ENCODE measurements at places on chromosomes 6 and 20.

- H3K4me3 ChIP-seq: no peak overlapping the region
- peaks cover 10% of the 10 kb centered on the region for H3K27me3 ChIP-seq
- DNase-seq: no peak
Measured at GRCh38 chr20:61719691-61720347, 345.9 kb downstream of the TAF4 start.

DNA sequence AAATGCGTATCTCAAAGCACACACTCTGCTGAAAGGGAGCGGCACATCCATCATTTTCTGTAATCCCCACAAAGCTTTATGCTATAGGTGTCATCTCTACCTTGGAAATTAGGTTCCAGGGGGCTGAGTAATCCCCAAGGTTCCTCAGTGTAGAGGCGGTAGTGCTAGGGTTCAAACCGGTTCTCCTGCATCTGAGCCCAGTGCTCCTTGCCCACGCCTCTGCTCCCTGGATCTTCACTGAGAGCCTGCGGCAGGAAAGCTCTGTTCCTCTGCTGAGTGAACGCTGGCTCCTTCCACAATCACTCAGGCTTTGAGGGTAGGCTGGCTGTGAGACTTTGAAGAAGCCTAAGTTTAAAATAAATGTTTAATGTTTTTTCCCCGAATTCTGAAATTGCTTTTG, 24.9 kb downstream of the SLC22A23 start:
- no peak overlapping the region for H3K27ac ChIP-seq
- no peak overlapping the region for H3K4me3 ChIP-seq
- no peaks in the 10 kb centered on the region for H3K27me3 ChIP-seq

- DNase-seq: no peak
- H3K4me3 ChIP-seq: peak overlapping the region; percentile 25
- H3K27ac ChIP-seq: no peak overlapping the region
- peaks cover 4% of the 10 kb centered on the region for H3K4me1 ChIP-seq
- H3K27me3 ChIP-seq: peaks cover 2% of the 10 kb centered on the region
Measured at GRCh38 chr20:38220587-38221118, 39.9 kb downstream of the KIAA1755 start.

- no peak overlapping the region for H3K4me3 ChIP-seq
- peaks cover 32% of the 10 kb centered on the region for H3K4me1 ChIP-seq
- no peaks in the 10 kb centered on the region for H3K27me3 ChIP-seq
- DNase-seq: no peak
- H3K27ac ChIP-seq: peak overlapping the region; percentile 67
- H3K36me3 ChIP-seq: no peaks in the 10 kb centered on the region
Measured at GRCh38 chr6:112150363-112150762, 63.0 kb downstream of the FAM229B start.

- no peak overlapping the region for H3K27ac ChIP-seq
- peaks cover 2% of the 10 kb centered on the region for H3K27me3 ChIP-seq
- no peaks in the 10 kb centered on the region for H3K4me1 ChIP-seq
- no peak overlapping the region for H3K4me3 ChIP-seq
Measured at GRCh38 chr6:105430685-105431084, 27.8 kb upstream of the PREP start.

- no peak overlapping the region for H3K4me3 ChIP-seq
- H3K27ac ChIP-seq: no peak overlapping the region
- H3K27me3 ChIP-seq: no peaks in the 10 kb centered on the region
- no peaks in the 10 kb centered on the region for H3K36me3 ChIP-seq
- no peak for DNase-seq
- H3K4me1 ChIP-seq: no peaks in the 10 kb centered on the region
Measured at GRCh38 chr6:108142240-108142639, 23.6 kb upstream of the NR2E1 start.

DNA sequence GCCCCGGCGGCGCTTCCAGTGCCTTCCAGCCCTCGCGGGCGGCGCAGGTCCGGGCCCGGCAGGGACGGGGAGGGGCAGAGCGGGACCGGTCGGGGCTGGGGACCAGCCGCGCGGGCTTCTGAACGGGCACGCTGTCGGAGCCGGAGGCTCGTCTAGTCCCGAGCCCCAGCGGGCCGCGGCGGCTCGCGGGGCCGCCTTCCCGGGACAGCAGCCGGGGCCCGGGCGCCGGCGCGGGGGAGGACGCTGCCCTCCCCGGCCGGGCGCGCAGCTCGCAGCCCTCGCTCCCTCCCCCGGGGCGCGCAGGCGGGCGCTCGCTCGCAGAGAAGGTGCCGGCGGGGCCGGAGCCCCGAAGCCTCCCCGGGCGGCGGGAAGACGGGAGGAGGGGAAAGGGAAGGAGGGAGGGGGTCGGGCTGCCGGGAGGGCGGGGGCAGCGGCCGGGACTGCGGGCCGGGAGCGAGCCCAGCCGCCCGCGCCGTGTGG, 696 bp upstream of the SIRPA start:
- no peaks in the 10 kb centered on the region for H3K36me3 ChIP-seq
- H3K27ac ChIP-seq: no peak overlapping the region
- peaks cover 11% of the 10 kb centered on the region for H3K27me3 ChIP-seq
- H3K4me3 ChIP-seq: no peak overlapping the region
- peaks cover 7% of the 10 kb centered on the region for H3K4me1 ChIP-seq
- peak; percentile 69 for DNase-seq

GRCh38 chr6:2771079-2771478, 5.9 kb downstream of the WRNIP1 start:
- no peaks in the 10 kb centered on the region for H3K36me3 ChIP-seq
- DNase-seq: no peak
- H3K27me3 ChIP-seq: peaks cover 4% of the 10 kb centered on the region
- peaks cover 29% of the 10 kb centered on the region for H3K4me1 ChIP-seq

DNA sequence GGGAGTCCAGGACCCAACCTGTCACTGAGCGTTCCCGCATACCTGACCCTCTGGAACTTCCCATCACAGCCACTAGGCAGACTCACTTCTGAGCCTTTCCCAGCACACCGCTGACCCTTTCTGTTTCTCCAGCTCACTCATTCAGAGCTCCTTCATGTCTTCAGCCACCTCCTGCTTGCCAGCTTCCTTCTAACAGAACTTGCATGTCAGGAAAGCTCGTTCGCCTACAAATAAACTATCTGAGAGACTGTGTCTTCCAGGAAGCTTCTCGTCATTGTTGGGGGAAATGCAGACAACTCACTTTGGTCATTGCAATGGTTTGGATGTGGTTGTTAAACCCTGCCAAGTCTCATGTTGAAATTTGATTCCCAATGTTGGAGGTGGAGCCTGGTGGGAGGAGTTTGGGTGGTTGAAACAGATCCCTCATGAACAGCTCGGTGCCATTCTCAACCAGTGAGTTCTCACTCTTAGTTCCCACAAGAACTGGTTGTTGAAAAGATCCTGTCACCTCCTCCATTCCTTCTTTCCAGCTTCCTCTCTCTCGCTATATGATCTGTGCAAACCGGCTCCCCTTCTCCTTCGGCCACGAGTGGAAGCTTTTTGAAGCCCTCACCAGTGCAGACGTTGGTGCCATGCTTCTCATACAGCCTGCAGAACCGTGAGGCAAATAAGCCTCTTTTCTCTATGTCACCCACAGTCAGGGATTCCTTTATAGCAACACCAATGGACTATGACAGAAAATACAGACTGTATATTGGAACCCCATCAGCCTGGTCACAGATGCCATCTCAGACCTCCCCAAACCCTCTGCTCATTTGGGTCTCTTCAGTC, 1.4 kb upstream of the MUC21 start:
- H3K27ac ChIP-seq: no peak overlapping the region
- no peak for DNase-seq
- H3K4me1 ChIP-seq: no peaks in the 10 kb centered on the region
- H3K4me3 ChIP-seq: no peak overlapping the region

- H3K27me3 ChIP-seq: peaks cover 11% of the 10 kb centered on the region
- DNase-seq: no peak
- H3K4me3 ChIP-seq: no peak overlapping the region
- peaks cover 10% of the 10 kb centered on the region for H3K4me1 ChIP-seq
- H3K27ac ChIP-seq: no peak overlapping the region
- H3K36me3 ChIP-seq: no peaks in the 10 kb centered on the region
Measured at GRCh38 chr6:41335943-41336342, 535 bp downstream of the NCR2 start.

- DNase-seq: no peak
- H3K27ac ChIP-seq: no peak overlapping the region
- peaks cover 5% of the 10 kb centered on the region for H3K4me1 ChIP-seq
- H3K27me3 ChIP-seq: no peaks in the 10 kb centered on the region
- no peaks in the 10 kb centered on the region for H3K36me3 ChIP-seq
Measured at GRCh38 chr6:121695329-121695728, 259.9 kb downstream of the GJA1 start.

DNA sequence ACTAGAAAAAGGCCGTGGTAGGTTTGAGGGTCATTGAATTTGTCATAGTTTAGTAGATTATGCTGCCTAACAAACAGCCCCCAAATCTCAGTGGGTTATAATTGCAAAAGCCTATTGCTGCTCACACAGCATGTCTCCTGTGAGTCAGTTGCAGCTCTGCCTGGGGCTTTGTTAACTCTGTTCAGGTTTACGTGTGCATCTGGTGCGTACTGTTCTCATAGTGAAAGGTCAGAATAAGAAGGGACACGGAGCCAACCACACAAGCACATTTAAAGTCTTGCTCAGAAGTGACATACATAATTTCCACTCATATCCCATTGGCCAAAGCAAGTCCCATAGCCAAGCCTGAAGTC, 48.1 kb upstream of the BMP2 start:
- H3K27me3 ChIP-seq: peaks cover 4% of the 10 kb centered on the region
- no peak for DNase-seq
- H3K4me1 ChIP-seq: no peaks in the 10 kb centered on the region
- H3K4me3 ChIP-seq: no peak overlapping the region
- H3K27ac ChIP-seq: no peak overlapping the region

DNA sequence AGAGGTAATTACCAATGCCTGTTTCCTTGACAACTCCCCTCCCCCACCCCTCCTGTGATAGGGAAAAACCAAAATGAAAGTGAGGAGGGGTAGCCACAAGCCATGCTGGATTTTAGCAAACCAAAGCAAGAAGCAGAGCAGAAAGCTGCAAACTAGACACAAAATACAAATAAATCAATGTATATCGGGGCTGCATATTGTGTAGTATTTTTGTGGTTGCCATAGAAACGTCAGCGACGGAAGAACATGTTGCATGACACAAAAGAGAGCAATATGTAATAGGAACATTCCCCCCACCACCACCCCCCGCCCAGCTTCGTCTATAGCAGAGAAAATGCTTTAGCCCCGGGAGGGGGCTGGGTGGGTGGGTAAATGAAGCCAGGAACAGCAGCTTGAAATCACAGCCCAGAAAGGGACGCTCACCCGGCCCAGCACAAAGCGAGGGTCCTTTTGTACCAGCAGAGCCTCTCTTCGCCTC, 548 bp downstream of the AGPAT4 start:
- peak overlapping the region; percentile 92 for H3K4me3 ChIP-seq
- peaks cover 32% of the 10 kb centered on the region for H3K4me1 ChIP-seq
- DNase-seq: peak; percentile 70
- peaks cover 6% of the 10 kb centered on the region for H3K27me3 ChIP-seq
- peaks cover 4% of the 10 kb centered on the region for H3K36me3 ChIP-seq

DNA sequence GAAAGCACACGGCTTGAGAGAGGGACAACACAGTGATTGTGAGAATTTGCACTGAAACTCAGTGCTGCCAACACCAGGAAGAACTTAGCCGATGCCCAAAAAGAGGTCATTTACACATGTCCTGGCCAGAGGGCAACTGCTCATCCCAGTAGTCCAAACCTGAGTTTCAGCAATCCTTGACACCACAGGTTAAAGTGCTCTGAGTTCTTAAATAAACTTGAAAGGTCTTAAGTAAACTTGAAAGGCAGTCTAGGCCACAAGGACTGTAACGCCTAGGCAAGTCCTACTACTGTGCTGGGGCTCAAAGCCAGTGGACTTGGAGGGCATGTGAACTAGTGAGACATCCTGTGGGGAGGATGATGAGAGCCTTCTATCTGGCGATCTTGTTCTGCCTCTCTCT, 14.1 kb downstream of the SNX14 start:
- peaks cover 28% of the 10 kb centered on the region for H3K36me3 ChIP-seq
- no peak overlapping the region for H3K4me3 ChIP-seq
- peaks cover 2% of the 10 kb centered on the region for H3K27me3 ChIP-seq
- no peaks in the 10 kb centered on the region for H3K4me1 ChIP-seq

GRCh38 chr6:169452869-169453620, 199.4 kb upstream of the THBS2 start:
- H3K27ac ChIP-seq: no peak overlapping the region
- no peaks in the 10 kb centered on the region for H3K27me3 ChIP-seq
- H3K4me3 ChIP-seq: no peak overlapping the region
- no peaks in the 10 kb centered on the region for H3K36me3 ChIP-seq
- peaks cover 3% of the 10 kb centered on the region for H3K4me1 ChIP-seq

GRCh38 chr6:110852773-110853172, 21.8 kb upstream of the AMD1 start:
- H3K36me3 ChIP-seq: no peaks in the 10 kb centered on the region
- H3K4me1 ChIP-seq: no peaks in the 10 kb centered on the region
- no peaks in the 10 kb centered on the region for H3K27me3 ChIP-seq
- no peak overlapping the region for H3K27ac ChIP-seq

DNA sequence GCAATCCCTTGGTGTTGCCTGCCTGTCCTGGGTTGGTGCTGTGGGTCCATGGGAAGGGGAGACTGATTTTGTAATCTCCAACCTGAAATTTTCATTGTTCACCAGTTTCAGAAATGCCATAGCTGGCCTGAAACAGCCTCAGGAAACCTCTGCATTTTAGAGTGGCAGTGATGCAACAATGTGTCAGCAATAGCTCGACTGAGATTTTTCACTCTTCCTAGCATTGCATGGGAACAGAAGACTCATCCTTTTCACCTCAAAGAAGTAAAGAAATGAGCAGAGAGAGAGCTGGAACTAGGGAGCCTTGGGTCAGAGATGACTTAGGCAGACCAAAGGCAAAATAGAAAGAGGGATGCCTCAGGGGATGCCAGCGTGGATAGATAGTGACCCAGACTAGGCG, 23.7 kb upstream of the TMEM14A start:
- no peak overlapping the region for H3K4me3 ChIP-seq
- H3K27ac ChIP-seq: no peak overlapping the region
- H3K27me3 ChIP-seq: peaks cover 4% of the 10 kb centered on the region
- no peaks in the 10 kb centered on the region for H3K36me3 ChIP-seq
- peaks cover 3% of the 10 kb centered on the region for H3K4me1 ChIP-seq
- no peak for DNase-seq

DNA sequence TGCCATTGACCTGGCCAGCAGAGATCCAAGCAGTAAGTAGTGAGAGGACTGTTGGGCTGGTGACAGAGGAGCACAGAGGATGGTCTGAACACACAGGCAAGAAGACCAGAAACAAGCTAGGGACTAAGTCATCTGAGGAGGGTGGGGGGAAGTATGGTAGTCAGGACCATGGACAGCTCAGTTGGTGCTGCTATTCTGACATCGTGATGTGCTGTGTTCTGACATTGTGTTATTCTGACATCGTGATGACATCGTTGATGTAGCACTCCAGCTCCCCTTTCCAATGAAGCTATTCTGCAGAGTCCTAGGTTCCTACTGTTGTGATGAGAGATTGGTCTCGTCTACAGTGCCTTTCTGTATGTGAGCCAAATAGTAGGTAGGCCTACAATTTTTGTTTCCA, 28.7 kb downstream of the CFAP206 start:
- H3K27me3 ChIP-seq: no peaks in the 10 kb centered on the region
- H3K36me3 ChIP-seq: no peaks in the 10 kb centered on the region
- H3K4me1 ChIP-seq: no peaks in the 10 kb centered on the region
- DNase-seq: no peak
- H3K4me3 ChIP-seq: no peak overlapping the region

- H3K27me3 ChIP-seq: peaks cover 1% of the 10 kb centered on the region
- no peaks in the 10 kb centered on the region for H3K4me1 ChIP-seq
- no peak overlapping the region for H3K27ac ChIP-seq
- no peak for DNase-seq
Measured at GRCh38 chr6:135520781-135521180, 23.2 kb upstream of the AHI1 start.
